ENCODE measurements at places on chromosomes 3 and 15.

DNA sequence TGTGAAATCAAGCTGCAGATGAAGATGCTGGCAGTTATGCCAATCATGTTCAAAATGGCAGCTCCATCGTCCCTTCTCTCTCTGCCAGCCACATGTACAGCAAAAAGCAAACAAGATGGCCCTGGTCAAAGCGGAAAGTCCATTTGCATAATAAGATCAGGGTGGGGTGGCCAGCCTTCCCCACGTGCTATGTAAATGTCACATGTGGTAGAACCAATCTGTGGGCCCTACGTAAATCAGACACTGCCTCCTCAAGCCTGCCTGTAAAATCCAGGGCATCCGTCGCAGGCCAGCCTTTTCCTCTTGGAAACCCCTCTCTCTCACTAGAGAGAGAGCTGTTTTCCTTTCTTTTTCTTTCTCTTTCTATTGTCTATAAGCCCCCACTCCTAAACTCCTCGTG lies 243.5 kb upstream of the KBTBD8 start:
- DNase-seq = no peak

DNA sequence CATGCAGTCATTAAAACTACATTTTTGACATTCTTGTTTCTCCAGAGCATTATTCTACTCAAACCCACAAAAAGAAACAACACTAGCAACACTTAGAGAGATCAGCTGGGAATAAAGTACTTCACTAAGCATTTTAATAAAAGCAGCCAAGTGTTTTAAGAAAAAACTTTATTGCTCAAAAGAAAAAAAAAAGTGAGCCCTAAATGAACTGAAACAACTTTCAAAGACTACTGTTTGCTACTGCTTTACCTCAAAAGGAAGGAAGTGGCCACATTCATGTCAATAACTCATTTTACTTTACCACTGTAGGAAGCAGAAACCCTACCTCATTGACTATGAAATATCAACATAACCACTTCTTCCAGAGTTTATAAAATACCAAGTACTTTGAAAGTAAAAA lies 91.3 kb downstream of the UACA start:
- no peak for DNase-seq

- no peak for DNase-seq
Observed at GRCh38 chr15:84616235-84616634, 15.4 kb downstream of the ZSCAN2 start.

GRCh38 chr3:64666171-64666588 lies 21.6 kb downstream of the ADAMTS9 start:
- peak; percentile 16 for DNase-seq

- DNase-seq = no peak
Observed at GRCh38 chr3:28308196-28308595, 40.3 kb upstream of the ZCWPW2 start.
